ENCODE measurements at places on chromosomes 1 and 21. TPM values are rescaled to one million over a fixed set of nuclear protein-coding genes. Genes with fewer than 3 reads are reported as not detected.

CRP gene
- 0.10 TPM for polyA plus RNA-seq

EDN2 gene
- polyA plus RNA-seq, result 15.2 TPM

HSD11B1 gene
- polyA plus RNA-seq, result 74.6 TPM

S100A7 gene
- polyA plus RNA-seq, result not detected

CFHR5 gene
- polyA plus RNA-seq, result not detected

PTCH2 gene
- 0.37 TPM for polyA plus RNA-seq

GPR161 gene
- 2.8 TPM for polyA plus RNA-seq

C2CD2 gene
- 7.1 TPM for polyA plus RNA-seq

PPIAL4G gene
- polyA plus RNA-seq, result not detected

NTRK1 gene
- 0.15 TPM for polyA plus RNA-seq

MFSD2A gene
- polyA plus RNA-seq, result 123 TPM

KCNK2 gene
- polyA plus RNA-seq, result 0.08 TPM

CYP4B1 gene
- 180 TPM for polyA plus RNA-seq

LMOD1 gene
- 24.9 TPM for polyA plus RNA-seq

LAMC1 gene
- polyA plus RNA-seq, result 69.2 TPM

SYCP1 gene
- polyA plus RNA-seq, result not detected

FAM78B gene
- polyA plus RNA-seq, result 0.34 TPM

AIRE gene
- polyA plus RNA-seq, result not detected

ETV3 gene
- 10.6 TPM for polyA plus RNA-seq

CATSPERE gene
- 0.87 TPM for polyA plus RNA-seq

MFAP2 gene
- 7.4 TPM for polyA plus RNA-seq

CFAP126 gene
- polyA plus RNA-seq, result 23.9 TPM

TTLL10 gene
- polyA plus RNA-seq, result 3.7 TPM

CD1C gene
- polyA plus RNA-seq, result 1.5 TPM

COL16A1 gene
- 16.5 TPM for polyA plus RNA-seq

CHTOP gene
- polyA plus RNA-seq, result 56.3 TPM

SYDE2 gene
- 2.4 TPM for polyA plus RNA-seq

SPRR1A gene
- not detected for polyA plus RNA-seq

KCND3 gene
- polyA plus RNA-seq, result 1.8 TPM

EEIG2 gene
- 4.7 TPM for polyA plus RNA-seq

OR2T35 gene
- polyA plus RNA-seq, result not detected

TAS1R1 gene
- polyA plus RNA-seq, result 0.02 TPM

VTCN1 gene
- 0.84 TPM for polyA plus RNA-seq

OR6K3 gene
- 0.12 TPM for polyA plus RNA-seq

ESRRG gene
- polyA plus RNA-seq, result 0.20 TPM

FAM177B gene
- 0.27 TPM for polyA plus RNA-seq

PTPRF gene
- 40.0 TPM for polyA plus RNA-seq

HSF2BP gene
- polyA plus RNA-seq, result 0.46 TPM

DMRTA2 gene
- 0.08 TPM for polyA plus RNA-seq

SYT14 gene
- under 0.01 TPM for polyA plus RNA-seq

TCHH gene
- 0.15 TPM for polyA plus RNA-seq

WLS gene
- 32.9 TPM for polyA plus RNA-seq

REN gene
- 0.31 TPM for polyA plus RNA-seq

MR1 gene
- 8.1 TPM for polyA plus RNA-seq

IFI6 gene
- polyA plus RNA-seq, result 383 TPM

HCN3 gene
- polyA plus RNA-seq, result 1.0 TPM

KCNE1 gene
- polyA plus RNA-seq, result 23.2 TPM

All from lung (tissue), 17 donors.